ENCODE measurements at places on chromosomes 1 and 21.

DNA sequence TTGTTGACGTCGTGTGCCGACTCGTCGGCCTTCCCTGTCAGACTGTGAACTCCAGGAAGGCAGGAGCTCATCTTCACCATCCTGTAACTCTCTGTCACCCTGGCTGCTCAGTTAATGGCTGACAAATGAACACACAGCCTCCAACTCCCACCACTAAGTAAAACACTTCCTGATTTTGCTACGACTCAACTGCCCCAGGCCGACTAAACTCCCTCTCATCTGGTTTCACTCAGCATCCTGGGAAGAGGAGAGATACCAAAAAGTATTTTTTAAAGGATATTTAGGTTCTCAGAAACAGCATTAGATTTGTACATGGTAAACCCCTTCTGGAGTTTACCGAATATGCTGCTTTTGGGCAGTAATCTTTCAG lies 18.2 kb upstream of the LHX4 start:
- DNase-seq = no peak

GRCh38 chr1:63892632-63893395 lies 119.0 kb downstream of the ROR1 start:
- DNase-seq = no peak

- DNase-seq = no peak
These were observed 61.3 kb downstream of the ASB17 start for GRCh38 chr1:75870951-75871350.

GRCh38 chr1:161209790-161210409 lies 5.2 kb upstream of the FCER1G start:
- DNase-seq = no peak

DNA sequence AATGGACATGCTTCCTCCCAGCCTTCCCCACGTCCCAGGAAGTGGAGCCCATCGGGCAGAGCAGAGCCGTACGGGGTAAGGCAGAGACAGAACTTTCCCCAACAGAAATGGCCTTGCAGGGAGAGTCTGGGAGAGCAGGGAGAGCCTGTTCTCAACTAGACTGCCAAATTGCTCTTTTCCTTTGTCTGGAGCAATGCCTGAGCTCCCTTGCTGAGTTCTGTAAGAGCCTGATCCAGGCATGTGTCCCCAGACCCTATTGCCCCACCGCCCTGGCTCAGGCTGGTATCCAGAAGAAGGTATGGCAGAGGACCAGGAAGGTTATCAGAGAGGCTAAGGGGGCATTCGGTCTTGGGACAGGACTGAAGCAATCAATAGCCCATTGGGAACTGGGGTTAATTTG lies 79.9 kb downstream of the TMEM53 start:
- DNase-seq = no peak

DNA sequence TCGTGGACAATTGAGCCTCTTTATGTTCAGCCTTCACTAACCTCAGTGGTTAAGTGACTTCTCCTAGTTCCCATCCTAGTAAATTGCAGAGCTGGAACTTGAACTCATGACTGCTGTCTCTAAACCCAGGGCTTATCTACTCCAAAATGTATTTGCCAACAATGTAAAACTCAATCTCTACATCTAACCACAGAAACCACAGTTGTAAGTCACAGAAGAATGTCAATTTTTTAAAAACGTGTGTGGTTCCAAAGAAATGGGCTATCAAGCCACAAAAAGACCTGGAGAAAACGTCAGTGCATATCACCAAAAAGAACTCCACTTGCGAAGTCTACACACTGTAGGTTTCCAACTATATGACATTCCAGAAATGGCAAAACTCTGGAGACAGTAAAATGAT lies 172.6 kb upstream of the HMCN1 start:
- peak; percentile 45 for DNase-seq

DNA sequence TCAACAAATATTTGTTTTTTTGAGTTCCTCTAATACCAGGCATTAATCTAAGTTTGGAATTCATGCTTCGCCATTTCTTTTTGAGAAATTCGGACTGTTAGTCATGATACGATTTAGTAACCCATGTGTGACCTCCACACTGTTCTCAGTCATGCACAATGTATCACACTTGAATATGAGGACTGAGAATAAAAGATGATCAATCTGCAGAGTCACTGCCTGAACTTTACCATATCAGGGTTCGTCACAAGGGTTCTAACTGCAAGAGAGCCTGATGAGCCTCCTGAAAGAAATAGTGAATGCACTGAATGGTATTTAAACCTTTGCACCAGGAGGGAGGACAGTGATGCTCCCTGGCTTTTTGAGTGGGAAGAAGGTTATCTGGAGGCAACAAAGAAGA lies 10.9 kb upstream of the FASLG start:
- DNase-seq = no peak

DNA sequence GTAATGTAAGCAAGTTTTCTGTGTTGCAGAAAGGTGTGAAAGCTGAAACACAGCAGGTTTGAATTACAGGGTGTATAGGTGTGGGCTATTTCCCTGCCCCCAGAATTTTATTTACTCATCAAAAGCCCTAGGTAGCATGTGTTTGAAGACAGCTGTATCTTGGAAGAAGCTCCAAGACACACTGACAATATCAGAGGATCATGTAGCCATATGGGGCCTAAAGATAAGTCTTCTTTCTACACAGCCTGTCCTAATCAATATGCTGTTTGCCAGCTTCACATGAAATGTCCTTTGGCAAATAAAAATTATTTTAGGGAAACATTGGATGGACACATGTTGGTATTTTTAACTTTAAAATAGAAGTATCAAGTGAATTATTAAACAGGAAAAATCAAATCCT lies 17.5 kb upstream of the SUCO start:
- no peak for DNase-seq

- DNase-seq = no peak
These were observed 88.3 kb upstream of the IPO9 start for GRCh38 chr1:201740670-201741111.
